Astrocyte (in vitro differentiated cells and primary cell): ENCODE measurements at places on chromosomes 2 and 18. TPM values are rescaled to one million over a fixed set of nuclear protein-coding genes. Genes with fewer than 3 reads are reported as not detected.
A peak's percentile ranks its signal among the peaks of the same experiment; 100 is the strongest.

DNA sequence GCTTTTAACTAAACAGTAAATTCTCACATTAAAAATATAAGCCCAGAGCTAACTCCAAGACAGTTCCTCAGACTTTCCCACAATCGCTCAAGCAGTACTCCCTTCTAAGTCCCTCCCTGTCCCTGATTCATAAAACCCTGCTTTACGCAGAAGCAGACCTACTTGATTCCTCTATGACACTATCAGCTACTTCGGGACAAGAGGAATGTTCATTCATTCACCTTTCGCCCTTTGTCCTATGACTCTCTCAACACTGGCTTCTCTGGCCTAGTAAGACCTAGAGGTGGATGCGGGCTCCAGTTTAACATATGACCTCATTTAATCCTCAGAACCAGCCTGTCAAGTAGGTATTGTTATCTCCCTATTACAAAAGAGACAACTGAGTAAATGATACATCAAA lies 10.2 kb downstream of the LPIN2 start:
- no peak for DNase-seq

DNA sequence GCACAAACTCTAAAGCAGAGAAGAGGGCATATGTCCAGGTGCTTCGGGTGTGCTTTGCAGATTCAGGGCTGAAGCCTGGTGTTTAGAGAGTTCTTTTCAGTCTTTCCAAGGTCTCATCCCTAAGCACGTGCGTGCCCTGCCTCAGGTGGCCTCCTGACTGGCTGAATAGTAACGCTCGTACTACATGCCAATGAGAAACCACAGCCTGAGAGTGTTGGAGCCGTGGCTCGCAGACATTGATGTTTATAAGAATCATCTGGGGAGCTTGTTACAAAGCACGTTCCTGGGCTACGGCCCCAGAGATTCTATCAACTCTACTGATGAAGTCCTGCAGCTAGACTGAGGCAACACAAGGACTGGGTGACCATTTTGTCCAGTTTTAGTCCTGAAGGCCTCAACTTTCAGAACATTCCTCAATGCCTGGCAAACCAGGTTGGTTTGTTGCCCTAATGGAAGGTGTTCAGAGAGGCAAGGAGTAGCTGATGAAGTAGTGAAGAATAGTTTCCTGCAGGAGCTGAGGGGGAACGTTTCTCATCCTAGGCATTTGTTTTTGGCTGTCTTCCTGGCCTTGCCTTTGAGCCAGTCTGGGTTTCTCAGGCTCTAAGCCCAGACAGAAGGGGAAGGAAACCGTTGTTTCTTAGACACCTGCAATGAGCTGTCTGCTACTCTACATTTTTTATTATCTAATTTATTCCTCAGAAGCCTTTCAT lies 31.5 kb upstream of the HAAO start:
- DNase-seq, result peak; percentile 25

DNA sequence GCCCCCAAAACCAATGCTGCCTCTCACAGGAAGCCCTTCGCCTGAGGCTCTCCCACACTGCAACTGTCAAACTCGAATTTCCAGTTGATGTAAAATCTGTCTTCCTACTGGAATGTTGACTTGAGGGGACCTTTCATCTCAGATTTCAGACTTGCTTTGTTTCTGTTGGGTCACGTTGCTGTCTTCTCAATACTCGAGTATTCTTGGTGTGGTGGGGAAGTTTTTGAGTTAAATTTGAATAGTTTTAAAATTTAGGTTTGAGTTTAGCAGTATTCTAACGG lies 50.8 kb downstream of the AGAP1 start:
- DNase-seq, result no peak

DNA sequence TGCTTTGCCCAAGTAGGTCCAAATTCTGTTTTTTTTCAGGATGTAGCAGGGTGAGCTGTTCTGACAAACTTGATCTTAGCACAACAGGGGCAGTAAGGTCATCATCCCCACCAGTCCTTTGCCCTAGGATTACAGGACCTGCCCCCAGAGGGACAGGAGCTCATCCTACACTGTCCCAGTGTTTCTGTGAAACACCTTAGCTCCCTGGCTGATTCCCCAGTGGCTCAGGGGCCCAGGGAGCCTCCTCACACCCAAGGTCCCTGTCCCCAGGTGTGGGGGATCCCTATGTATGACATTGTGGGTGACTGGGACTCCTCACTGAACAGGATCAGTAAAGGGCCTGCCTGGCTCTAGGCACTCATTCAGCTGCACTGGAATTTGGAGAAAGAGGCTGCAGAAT lies 191.2 kb downstream of the ANKRD30B start:
- DNase-seq, result no peak

DNA sequence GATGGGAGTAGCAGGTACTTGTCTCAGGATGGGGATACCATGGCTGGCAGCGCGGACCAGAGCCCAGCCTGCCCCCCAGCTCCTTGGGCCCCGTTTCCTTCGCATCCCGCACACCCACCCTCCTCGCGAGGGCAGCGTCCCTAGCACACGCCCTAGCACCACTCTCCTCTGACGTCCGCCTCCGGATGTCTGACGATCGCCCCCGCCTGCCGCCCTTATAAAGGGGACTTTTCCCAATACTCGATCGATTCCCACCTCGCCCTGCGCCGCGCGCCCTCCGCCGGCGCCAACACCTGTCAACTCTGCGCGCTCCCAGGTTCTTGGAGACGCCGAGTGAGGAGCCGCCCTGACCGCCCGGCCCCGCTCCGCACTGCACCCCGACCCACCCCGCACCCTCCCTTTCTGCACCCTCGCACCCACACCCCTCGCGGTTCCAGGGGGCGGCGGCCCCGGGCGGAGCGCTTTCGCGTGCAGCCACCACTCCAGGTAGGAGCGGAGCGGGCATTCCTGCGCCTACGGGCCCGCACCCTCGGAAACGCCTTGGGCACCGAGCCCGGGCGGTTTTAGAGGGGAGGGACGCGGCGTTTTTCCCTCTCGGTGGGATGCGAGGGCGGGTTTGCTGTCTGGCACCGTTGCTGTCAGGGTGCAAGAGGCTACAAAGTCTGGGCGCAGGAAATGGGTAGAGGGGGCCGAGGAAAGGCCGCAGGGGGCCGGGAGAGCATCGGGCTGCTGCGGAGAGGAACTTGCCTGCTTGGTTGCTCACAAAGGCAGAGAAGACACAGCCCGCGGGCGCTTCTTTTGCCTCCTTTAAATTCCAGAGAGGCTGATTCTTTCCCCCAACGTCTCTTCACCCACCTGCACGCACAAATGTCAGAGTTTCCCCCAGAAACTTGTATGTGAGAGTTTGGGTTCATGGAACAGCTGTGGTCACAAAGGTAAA lies at the start of gene SLC5A7:
Gene SLC5A7, plus strand, starts transcription at position 247 of the 940 bp plus-strand sequence. CDS start 1,632 bp downstream, outside the sequence.
- no peak for DNase-seq

HEATR5B gene
- total RNA-seq, result 15.6 and 15.7 TPM in 2 replicates

TUBA4B gene
- total RNA-seq, result not detected in 2 replicates

TRIM43 gene
- 0.70 TPM in 1 of 2 replicates, not detected in the other for total RNA-seq

VIL1 gene
- not detected in 2 replicates for total RNA-seq
